ENCODE measurements at places on chromosomes 13 and 19.

DNA sequence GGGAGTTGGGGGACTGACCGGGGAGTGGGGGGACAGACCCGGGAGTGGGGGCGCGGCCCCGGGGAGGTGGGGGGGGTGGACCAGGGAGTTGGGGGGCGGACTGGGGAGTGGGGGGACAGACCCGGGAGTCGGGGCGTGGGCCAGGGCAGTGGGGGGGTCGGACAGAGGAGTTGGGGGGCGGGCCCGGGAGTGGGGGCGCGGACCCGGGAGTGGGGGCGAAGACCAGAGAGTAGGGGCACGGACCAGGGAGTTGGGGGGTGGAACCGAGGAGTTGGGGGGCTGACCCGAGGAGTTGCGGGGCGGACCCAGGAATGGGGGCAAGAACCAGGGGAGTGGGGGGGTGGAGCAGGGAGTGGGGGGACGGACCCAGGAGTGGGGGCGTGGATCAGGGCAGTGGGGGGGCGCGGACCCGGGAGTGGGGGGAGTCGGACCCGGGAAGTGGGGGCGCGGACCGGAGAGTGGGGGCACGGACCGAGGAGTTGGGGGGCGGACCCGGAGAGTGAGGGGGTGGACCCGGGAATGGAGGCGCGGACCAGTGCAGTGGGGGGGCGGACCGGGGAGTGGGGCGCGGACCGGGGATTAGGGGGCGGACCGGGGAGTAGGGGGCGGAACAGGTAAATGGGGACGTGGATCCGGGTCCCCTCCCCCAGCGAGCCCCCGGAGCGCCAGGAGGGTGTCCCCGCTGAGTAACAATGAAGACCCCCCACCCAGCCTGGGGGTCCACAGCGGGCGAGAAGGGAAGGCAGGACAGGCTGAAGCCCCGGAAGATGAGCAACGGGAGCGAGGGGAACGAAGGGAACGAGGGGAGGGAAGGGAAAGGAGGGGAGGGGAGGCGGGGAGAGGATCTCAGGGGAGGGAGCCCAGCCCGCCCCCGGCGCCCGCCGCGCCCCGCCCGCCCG lies 589 bp downstream of the R3HDM4 start:
- DNase-seq: no peak

- no peak for DNase-seq
Measured at GRCh38 chr19:10998045-10998533, 37.3 kb downstream of the SMARCA4 start.

- no peak for DNase-seq
Measured at GRCh38 chr13:105019073-105019472, 1516.4 kb downstream of the EFNB2 start.

DNA sequence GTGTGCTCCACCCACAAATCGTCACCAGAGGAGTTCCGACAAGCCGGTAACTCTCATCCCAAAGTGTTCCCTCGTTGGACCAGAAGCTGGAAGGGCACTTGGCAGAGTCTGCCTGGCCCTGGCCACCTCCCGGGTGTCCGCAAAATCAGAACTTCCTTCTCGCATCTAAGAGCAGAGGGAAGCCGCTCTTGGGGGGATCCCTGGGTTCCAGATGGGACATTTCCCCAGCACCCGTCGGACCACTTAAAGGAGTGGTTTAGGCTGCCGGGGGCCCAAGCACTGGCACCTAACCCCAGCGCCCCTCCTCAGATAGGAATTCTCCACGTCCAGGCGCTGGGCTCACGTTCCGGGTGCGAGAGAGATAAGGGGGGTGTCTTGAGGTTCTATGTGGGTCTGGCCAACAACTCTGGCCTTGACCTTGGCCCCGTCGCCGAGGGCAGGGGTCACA lies 857 bp upstream of the MAP2K7 start:
- no peak for DNase-seq

DNA sequence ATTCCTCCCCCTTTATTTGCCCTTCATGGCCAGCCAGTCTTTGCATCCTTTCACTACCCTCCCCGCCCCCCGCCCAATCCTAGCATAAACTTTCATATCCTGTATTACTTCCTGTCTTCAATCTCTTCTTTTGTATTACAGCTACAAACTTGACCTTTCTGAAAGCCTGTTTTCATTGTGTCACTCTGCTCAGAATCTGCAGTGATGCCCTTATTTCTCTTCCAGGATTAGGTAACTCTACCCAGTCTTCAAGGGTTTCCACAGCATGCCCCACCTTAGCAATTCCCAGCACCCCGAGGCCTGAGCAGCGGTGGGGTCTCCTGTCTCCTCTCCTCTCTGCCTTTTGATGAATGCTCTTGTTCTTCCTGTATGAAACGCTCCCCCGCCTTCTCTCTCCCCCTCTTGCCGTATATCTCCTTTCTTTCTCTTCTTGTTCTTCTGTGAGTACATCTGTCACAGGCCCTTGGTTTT lies 145.6 kb downstream of the SHISA2 start:
- no peak for DNase-seq

GRCh38 chr13:106117035-106117434 lies 418.4 kb downstream of the EFNB2 start:
- no peak for DNase-seq

DNA sequence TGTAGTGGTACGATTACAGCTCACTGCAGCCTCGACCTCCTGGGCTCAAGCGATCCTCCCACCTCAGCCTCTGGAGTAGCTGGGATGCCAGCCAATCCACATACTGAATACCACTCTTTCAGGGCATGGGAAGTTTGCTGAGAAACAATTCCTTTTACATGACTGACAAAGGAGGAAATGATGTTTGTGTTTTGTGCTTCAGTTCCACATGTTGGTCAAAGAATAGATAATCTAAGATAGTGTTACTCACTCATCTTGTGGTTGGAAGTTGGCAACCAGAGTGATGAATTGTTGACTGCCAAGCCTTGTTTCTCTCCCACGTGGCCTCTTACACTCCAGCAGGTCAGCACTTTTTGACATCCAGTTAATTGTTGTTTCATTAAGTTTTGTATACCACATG lies 7.6 kb downstream of the MBD3L2B start:
- DNase-seq: no peak

DNA sequence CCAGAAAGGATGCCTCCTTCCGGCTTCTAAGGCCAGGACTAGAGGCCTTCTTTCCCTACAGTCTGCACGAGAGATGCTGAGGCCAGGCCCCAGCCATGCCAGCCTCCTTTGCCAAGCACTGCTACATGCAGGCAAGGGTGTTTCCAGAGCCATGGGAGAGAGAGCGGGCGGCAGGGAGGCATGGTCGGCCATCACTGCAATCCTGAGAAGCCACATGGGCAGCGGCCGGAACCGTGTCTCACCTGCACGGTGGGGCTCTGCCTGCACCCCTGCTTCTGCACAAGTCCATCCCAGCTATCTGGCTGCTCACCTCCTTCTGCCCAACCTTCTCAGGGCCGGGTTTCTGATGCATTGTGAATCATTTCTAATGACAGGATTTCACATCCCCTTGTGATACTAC lies 35.1 kb downstream of the TSHZ3 start:
- DNase-seq: no peak

DNA sequence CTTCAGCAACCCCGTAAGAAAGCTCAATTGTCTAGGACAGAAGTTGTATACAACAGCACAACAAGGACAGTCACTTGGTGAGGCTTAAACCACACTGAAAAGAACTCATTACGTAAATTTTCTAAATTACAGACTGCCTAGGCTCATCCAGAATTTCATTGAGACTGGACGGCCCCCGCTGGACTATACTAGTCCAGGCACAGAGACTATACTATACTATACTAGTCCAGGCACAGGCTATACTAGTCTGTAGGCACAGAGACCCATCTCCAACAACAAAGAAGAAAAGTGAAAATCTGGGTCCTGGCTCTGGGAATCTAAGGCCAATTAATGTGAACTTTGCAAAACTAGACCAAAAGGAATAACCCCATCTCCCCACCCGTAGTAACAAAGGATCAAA lies 700 bp downstream of the ZNF816 start:
- no peak for DNase-seq

GRCh38 chr19:6813659-6814058 lies 41.2 kb downstream of the VAV1 start:
- no peak for DNase-seq

DNA sequence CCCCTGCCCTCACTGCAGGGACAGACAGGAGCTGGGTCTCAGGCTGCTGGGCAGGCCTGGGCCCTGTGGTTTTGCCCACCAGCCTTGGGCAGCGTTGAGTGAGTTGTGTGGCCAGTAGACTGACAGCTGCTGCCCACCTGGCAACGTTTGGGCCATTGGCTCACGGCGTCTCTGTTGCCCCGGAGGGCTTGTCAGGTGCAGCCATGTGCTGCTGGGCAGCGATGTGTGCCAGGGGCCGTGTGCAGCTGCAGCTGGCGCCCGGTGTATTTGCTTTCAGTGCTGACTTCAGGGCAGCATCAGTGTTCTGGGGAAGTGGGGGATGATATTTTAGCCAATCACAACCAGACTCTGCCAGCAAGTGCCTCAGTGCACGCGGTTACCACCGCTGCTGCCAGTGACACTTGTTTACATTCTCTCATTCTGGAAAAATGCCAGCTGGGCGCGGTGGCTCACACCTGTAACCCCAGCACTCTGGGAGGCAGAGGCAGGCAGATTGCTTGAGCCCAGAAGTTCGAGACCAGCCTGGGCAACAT lies 10.6 kb downstream of the FZR1 start:
- DNase-seq: no peak

DNA sequence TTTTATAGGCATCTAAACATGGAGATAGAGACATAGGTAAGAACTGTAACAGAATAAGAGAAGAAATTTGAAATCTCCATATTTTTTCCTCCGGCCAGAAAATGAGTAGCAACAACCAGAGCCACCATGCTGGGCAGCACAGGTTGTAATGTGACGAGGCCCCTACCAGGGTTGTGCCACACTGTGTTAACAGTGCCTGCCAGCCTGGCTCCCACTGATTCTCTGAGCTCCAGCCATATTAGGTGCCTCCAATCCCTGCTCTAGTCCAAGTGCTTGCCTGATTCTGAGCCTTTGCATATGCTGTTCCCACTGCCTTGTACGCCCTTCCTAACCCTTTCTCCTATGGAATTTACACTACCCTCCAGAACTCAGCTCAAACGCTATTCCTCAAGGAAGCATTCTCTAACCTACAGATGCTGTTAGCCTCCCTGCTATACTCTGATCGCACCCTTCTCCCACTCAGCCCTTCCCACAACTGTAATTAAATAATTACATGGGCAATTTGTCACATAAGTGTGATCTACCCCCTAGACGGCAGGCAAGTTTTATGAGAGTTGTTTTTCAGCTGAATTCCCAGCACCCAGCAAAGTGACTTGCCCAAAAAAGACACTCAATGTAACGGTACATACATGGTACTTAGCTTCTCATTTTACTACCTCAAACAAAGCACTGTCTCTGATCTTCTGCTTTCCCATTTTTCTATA lies 37.6 kb upstream of the STARD13 start:
- no peak for DNase-seq

DNA sequence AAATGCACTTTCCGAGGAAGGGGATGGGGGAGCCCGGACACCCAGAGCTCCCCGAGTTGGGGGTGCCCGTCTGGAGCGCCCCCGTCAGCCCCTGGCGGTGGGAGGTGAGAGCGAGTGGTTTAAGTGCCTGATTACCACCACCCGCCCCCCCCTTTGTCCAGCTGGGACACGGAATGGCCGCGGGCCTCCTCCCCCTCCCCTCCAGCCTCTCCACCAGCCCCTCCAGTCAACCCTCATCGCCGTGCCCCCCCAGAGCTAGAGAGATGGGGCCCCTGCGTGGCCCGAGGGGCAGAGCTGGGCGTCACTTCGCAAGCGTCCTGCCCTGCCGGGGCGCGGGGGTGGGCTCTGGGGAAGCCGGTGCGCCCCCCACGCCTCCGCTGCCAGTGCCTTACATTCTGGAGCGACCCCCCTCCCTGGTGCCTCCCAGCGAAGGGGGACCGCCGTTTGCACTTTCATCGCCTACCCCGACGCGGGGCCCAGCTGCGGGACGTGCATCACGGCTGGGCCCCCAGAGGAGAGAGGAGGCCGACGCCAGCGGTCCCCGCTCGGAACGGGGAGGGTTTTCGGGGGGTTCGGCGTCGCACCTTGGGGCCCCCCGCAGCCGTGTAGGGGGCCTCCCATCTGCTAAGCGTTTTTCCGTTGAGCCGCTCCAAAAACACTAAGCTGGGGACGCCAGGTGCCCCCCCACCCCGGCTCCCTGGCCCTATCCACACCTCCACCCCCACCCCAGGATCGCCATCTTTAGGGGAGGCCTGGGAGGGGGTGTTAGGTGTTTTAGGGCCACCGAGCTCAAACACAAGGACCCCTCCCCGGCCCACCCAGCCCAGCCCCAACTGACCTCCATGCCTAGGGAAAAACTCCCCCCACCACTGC lies 16.4 kb downstream of the SMIM24 start:
- no peak for DNase-seq

- DNase-seq: no peak
Measured at GRCh38 chr13:65093357-65093756, 2136.8 kb downstream of the PCDH9 start.

DNA sequence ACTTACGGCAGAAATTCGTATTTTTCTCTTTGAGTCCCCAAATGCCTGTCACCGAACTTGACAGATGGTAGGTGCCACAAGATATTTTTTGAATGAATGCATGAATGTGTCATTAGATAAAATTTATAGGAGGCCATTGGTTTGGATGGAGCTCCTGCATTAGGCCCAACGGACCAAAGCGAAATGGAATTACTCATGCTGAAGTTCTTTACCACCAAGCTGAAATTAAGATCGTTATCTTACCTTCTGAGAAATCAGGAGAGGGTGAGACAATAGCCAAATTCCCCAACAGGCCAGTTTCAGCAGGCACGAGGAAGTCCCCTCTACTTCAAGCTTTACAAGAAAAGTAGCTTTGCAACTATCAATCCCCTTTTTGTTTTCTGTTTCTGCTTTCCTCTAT lies 452.5 kb upstream of the ARGLU1 start:
- DNase-seq: no peak

DNA sequence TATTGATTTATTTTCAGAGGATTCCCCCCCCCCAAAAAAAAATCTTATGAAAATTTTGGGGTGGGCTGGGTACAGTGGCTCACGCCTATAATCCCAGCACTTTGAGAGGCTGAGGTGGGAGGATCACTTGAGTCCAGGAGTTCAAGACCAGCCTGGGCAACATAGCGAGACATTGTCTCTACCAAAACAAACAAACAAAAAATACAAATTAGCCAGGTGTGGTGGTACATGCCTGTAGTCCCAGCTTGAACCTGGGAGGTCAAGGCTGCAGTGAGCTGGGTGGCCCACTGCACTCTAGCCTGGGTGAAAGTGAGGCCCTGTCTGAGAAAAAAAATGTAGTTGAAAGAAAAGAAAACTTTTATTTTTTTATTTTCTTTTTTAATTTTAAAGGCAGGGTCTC lies 17.9 kb downstream of the NECTIN2 start:
- DNase-seq: no peak

DNA sequence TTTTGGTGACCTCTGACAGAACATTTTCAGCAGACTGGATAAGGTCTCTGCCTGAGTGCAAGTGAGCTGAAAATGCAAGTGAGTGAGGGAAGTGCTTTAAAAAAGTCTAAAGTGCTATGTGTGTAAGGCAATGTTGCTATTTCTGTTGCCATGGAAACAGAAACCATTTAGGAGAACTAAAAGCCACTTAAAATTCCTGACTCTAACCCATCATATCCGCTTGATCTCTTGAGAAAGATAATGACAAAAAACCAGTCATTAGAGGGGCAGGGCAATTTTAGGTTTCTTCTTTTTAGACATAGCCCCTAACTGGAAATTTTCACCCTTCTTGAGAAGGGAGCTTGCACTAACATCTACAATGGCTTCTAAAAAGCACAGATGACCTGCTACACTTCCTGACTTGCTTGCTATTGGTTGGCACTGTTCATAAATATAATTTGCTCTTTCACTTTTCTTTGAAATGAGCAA lies at the start of gene CYSLTR2:
CYSLTR2 (plus strand) TSS at position 458 of the 468 bp plus-strand sequence. CDS start 52,889 bp downstream, outside the sequence.
- no peak for DNase-seq

- no peak for DNase-seq
Measured at GRCh38 chr19:18657590-18658365, 20.9 kb downstream of the KLHL26 start.

- no peak for DNase-seq
Measured at GRCh38 chr13:78060966-78061365, 142.3 kb upstream of the EDNRB start.

- DNase-seq: no peak
Measured at GRCh38 chr13:92407858-92408257, 818.7 kb upstream of the GPC6 start.

All from lower leg skin (tissue), 4 donors.